Cortex of kidney (tissue), 1 donor: ENCODE measurements at places on chromosomes 7 and 10.

DNA sequence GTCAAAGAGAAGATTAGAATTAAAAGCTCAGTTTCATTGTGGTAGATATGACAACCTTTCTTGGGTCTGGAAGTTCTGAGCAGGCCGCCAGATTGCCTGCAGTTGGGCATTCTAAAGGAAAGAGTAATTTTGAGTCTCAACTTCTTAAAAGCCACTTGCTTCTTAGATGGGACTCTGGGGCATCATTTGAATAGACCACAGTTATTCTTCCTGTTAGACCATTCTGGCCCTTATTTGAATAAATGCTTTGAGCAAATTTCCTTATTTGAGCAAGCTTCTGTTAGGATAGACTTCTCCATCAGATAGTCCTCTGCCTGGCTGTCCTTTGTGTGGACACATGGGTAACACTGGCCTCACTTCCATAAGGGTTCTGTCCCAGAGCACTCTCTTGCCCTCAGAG, 40.2 kb downstream of the SND1 start:
- no peak for DNase-seq

GRCh38 chr7:143492799-143493739, 15.4 kb downstream of the TAS2R41 start:
- DNase-seq: no peak

DNA sequence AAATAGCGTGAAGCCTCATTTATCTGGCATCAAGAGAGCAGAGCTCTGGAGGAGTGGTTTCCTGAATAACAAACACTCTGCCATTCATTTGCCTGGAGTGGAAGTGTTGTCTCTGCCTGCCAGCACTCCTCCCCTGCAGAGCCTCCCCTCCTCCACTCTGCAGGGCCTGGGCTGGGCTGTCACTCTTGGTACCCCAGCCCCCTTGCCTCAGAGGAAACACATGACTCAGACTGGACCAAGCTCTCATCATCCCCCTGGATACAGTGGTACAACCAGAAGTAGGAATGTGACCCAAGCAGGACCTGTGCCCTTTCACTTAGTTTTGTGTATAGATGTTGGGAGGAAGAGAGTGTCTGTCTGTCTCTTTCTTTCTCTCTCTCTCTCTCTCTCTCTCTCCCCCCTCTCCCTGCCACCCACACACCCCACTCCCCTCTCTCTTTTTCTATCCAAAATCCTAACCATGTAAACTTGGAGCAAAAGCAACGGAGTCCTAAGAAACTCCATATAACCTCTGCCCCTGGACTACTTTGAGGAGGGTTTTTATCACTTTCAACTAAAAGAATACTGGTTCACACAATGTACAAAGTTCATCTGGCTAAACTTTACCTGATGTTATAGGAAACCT, 43.9 kb downstream of the DOCK4 start:
- DNase-seq: no peak

- DNase-seq: no peak
Measured at GRCh38 chr10:68095153-68095552, 14.1 kb upstream of the MYPN start.

GRCh38 chr7:40200791-40201190, 66.0 kb downstream of the SUGCT start:
- no peak for DNase-seq

- no peak for DNase-seq
Measured at GRCh38 chr7:55279080-55279845, 85.9 kb upstream of the LANCL2 start.

GRCh38 chr7:124874644-124875163, 54.9 kb downstream of the POT1 start:
- no peak for DNase-seq

DNA sequence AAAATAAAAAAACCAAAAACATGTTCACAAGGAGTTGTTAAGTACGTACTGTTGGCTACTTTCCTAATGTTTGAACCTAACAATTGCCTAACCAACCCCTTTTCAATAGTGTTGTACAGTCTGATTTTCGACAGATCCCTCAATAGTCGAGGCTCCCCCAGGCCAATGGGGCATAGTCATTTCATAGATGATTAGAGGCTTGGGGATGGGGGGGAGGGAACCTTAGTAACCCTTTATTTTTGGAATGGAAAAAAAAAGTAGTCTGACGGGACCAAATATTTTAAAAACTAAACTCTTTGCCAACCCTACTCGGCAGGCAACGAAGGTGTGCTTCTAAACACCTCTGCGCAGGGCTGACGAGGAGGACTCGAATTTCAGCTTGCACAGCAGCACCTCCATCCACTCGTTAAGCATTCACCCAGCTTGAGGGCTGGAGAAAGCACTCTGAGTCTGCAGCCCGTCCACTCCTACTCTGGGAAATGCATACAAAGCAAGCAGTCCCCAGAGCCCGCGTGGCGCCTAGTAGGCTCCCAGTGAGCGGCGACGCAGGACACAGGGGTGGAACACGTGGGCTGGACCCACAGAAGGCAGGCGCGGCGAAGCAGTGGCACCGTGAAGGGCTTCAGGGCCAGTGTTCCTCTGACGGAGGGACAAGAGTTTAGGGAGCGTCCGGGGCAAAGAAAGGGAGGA, 899 bp downstream of the PUS7 start:
- peak; percentile 20 for DNase-seq

- DNase-seq: no peak
Measured at GRCh38 chr10:8978100-8978499, 923.6 kb downstream of the GATA3 start.

GRCh38 chr7:34143402-34143801, 238.1 kb downstream of the BMPER start:
- no peak for DNase-seq

DNA sequence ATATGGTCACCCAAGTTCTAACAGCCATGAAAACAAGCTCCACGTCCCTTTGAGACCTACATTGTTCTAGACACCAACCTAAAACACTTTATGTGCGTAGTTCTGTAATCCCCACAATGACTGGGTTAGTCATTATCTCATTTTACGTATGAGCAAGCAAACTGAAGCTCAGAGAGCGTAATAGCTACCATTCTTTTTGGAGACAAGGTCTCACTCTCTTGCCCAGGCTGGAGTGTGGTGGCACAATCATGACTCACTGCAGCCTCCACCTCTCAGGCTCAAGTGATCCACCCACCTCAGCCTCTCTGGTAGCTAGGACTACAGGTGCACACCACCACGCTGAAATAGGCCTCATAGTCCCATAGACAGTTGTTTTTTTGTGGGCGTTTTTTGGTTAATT, 10.5 kb downstream of the DAGLB start:
- DNase-seq: no peak

DNA sequence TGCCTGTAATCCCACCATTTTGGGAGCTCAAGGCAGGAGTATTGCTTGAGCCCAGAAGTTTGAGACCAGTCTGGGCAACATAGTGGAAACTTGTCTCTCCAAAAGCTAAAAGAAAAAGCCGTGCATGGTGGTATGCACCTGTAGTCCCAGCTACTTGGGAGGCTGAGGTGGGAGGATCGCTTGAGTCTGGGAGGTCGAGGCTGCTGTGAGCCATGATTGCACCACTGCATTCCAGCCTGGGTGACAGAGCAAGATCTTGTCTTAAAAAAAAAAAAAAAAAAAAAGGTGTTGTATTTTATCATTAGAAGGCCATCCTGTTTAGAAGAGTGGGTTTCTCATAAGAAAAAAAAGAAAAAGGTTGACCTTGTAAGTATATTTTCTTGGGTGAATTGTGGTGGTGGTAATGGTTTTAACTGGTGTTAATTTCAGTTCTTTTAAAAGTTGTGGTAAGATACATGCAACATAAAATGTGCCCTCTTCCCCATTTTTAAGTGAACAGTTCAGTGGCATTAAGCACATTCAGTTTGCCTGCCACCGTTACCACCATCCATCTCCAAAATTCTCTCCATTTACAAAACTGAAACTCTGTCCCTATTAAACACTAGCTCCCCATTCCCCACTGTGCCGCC, 34.7 kb downstream of the GRIFIN start:
- no peak for DNase-seq

- no peak for DNase-seq
Measured at GRCh38 chr10:77160679-77161078, 476.9 kb downstream of the KCNMA1 start.

- no peak for DNase-seq
Measured at GRCh38 chr7:134692344-134692705, 45.7 kb downstream of the BPGM start.

DNA sequence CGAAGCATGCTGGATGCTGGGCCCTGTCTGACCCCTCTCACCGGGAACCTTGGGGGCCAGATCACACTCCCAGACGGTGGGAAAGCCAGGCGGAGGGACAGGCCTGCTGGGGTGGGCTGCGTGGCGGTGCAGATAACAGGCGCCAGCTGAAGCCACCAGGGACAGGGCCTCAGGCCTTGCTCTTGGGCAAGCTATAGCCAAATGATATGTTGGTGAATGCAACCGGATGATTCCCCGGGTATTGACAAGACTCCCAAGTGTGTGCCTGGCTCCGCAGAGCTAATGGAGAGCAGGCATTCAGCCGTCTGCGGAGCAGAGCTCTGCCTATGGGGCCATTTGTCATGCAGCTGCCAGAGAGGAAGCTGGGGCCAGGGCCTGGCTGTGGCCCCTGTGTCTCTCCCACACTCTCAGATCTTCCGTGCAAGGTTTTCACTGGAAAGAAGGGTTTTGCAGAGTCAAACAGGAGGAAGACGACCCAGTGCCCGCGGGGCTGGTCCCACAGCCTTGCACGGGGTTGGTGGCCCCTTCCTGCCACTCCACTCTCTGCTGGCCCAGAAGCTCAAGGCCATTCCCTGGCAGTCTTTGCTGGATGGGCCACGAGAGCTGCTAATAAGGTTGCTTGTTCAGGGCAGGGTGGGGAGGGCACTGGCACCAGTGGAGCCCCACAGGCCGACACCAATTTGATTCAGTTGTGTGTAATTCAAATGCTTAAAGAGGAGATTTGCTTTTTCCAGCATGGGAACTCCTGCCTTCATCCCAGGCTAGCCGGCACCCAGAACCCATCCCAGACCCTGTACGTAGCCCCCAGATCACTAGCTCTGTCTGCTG, 91.8 kb downstream of the PRKAG2 start:
- no peak for DNase-seq

GRCh38 chr7:18177129-18177814, 149.6 kb upstream of the PRPS1L1 start:
- no peak for DNase-seq

GRCh38 chr7:132750096-132750495, 173.8 kb upstream of the PLXNA4 start:
- DNase-seq: no peak

DNA sequence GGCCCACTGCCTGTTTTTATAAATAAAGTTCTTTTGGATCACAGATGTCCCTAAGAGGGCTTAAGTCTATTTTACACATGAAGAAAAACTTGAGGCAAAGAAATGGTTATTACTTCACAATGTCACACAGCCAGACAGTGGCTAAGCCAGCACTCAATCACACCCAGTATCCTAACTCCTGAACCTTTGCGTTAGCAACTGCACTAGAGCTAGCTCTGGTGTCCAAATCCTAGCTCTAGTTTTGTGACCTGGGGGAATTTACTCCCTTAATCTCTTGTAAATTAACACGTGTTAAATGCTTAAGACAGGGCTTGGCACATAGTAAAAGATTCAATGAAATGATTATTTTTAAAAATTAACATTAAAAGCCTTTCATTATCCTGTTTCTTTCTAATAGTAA, 49.0 kb upstream of the TPK1 start:
- no peak for DNase-seq

- no peak for DNase-seq
Measured at GRCh38 chr10:65723525-65723924, 1202.3 kb upstream of the LRRTM3 start.

GRCh38 chr7:47610506-47611044, 28.7 kb upstream of the TNS3 start:
- DNase-seq: no peak

DNA sequence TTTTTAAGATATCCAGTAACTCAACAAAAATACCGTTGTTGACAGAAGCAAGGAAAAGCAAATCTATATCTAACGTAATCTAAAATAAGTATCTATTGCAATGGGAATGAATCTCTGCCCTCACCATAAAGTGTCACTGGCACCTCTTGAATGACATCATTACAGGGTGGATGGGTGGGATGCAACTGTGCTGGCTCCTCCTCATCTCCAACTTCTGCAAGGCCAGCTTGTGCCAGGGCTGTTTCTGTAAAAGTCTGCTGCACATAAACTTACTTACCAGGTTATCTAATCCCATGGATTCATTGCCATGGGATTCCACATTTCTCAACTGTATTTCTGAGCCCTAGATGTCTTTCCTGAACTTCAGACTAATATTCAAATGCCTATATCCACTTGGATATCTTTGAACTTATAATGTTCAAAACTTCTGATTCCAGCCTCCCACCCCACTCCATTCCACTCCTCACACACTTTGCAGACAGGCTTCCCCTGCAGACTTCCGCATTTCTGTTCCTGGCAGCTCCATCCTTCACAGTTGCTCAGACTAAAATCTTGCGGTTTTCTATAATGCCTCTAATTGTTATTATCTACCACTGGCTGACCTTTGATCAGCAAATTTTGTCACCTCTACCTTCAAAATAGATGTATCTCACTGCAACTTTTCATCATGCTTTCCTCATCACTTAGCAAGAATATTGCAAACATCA, 10.7 kb downstream of the FGL2 start:
- no peak for DNase-seq

DNA sequence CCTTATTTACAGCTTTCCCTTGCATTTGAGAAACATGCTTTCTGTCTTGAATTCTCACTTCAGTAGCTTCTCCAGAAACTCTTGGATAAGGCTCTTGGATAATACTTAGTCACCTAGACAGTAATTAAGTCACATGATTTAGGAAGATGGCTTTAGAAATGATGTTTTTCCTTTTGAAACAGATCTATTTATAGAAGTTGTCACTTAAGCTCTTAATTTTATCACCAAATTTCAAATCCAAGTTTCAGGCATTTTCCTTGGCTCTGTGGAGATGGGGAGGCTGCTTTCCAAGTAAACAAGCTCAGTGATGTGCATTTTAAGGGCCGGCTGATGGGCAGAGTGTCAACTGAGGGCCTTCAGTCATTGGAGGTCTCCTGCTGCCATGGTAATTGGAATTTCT, 130.3 kb downstream of the SRI start:
- DNase-seq: no peak

- DNase-seq: no peak
Measured at GRCh38 chr10:49185213-49185612, 3.0 kb downstream of the TMEM273 start.

GRCh38 chr10:2284071-2284470, 546.7 kb upstream of the ADARB2 start:
- DNase-seq: no peak

GRCh38 chr7:106205621-106206222, 79.1 kb downstream of the NAMPT start:
- no peak for DNase-seq
